ENCODE measurements at places on chromosomes 5 and 9. TPM values are rescaled to one million over a fixed set of nuclear protein-coding genes. Genes with fewer than 3 reads are reported as not detected.

The PRR16 gene
- total RNA-seq, result 6.9 TPM

The IL5 gene
- not detected for total RNA-seq

The SLIT3 gene
- 106 TPM for total RNA-seq

The TUSC1 gene
- total RNA-seq, result 13.1 TPM

The ZNF483 gene
- 14.7 TPM for total RNA-seq

The ADRB2 gene
- total RNA-seq, result 9.2 TPM

The OTP gene
- not detected for total RNA-seq

- no peak for DNase-seq
Measured at GRCh38 chr5:146188358-146188757, 5.9 kb upstream of the LARS1 start.

DNA sequence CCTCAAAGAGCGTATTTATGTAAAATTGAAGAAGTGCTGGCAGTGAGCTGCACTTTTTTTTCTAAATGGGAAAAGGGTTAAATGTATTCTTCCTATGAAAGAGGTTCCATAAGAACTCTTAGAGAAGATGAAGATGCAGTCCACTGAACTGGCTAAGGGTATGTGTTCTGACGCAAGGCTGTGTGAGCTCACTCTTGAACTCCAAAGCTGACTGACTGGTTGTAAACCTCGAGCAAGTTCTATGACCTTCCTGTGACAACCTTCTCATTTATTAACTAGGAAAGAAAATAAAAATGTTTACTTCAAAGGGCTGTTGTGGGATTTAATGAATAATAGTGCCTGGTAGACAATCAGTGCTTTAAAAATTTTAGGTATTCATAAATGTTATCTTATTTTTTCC, 46.7 kb downstream of the POC5 start:
- DNase-seq, result no peak

- no peak for DNase-seq
Measured at GRCh38 chr9:127079446-127080140, 42.8 kb downstream of the ANGPTL2 start.

GRCh38 chr5:144468571-144468970, 297.9 kb downstream of the KCTD16 start:
- DNase-seq, result no peak

- DNase-seq, result no peak
Measured at GRCh38 chr5:135032695-135032998, 1.4 kb downstream of the PITX1 start.

DNA sequence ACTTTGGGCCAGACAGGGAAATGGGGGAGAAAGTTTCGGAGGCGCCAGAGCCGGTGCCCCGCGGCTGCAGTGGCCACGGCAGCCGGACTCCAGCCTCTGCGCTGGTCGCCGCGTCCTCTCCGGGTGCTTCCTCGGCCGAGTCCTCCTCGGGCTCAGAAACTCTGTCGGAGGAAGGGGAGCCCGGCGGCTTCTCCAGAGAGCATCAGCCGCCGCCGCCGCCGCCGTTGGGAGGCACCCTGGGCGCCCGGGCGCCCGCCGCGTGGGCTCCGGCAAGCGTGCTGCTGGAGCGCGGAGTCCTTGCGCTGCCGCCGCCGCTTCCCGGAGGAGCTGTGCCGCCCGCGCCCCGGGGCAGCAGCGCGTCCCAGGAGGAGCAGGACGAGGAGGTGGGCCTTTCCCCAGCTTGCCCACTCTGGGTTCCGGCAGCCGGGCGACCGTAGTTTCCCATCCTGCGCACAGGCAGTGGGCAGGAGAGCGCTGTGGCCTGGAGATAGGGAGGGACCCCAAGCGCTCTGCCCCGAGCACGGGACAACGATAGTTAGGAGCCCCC, 516 bp downstream of the MAST4 start:
- DNase-seq, result no peak

GRCh38 chr5:42858687-42859086, 47.0 kb upstream of the SELENOP start:
- DNase-seq, result no peak

Data from right cardiac atrium (tissue), 5 donors.